ENCODE measurements at places on chromosomes 13 and 19.

DNA sequence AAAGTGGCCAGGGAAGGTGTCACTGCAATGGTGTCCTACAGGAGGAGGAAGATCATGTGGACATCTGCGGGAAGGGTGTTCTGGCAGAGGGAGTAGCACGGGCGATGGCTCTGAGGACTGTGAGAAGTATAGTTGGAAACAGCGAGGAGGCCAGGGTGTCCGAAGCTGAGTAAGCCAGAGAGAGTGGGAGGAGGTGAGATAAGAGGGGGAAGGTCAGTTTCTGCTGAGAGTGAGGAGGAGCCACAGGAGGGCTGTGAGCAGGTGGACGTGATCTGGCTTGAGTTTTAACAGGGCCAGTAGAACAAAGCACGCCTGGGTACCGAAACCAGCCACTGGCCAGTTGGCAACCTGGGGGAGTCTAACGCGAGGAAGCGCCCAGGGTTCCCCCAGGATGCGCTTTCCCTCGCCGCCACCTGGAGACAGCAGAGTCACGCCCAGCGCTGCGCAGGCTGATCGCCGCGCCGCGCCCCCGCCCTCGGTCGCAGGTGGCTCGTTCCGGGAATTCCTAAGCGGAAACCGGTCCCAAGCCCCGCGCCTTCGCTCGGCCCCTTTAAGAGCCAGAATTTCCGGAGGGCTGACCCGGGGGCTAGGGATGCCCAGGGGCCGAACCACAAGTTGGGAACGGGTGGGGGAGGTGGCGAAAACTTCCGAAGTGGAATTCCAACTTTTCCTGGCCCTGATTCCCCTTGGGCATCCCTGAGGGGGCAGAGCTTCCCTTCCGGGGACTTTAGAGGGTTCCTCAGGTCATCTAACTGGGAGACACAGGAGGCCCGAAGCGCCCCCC is 1.1 kb upstream of the LSR start:
- DNase-seq = no peak

- DNase-seq = no peak
Measured at GRCh38 chr13:45141369-45141768, 21.1 kb downstream of the GTF2F2 start.

DNA sequence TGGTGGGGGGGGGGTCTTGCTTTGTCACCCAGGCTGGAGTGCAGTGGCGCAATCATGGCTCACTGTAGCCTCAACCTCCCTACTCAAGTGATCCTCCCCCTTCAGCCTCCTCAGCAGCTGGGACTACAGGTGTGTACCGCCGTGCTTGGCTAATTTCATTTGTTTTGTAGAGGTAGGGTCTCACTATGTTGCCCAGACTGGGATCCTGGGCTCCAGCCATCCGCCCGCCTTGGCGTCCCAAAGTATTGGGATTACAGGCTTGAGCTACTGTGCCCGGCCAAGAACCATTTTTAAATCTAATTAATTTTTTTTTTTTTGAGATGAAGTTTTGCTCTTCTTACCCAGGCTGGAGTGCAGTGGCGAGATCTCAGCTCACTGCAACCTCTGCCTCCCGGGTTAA is 18.2 kb upstream of the JUND start:
- DNase-seq = no peak

- DNase-seq = no peak
Measured at GRCh38 chr19:29645491-29645867, 19.8 kb upstream of the PLEKHF1 start.

DNA sequence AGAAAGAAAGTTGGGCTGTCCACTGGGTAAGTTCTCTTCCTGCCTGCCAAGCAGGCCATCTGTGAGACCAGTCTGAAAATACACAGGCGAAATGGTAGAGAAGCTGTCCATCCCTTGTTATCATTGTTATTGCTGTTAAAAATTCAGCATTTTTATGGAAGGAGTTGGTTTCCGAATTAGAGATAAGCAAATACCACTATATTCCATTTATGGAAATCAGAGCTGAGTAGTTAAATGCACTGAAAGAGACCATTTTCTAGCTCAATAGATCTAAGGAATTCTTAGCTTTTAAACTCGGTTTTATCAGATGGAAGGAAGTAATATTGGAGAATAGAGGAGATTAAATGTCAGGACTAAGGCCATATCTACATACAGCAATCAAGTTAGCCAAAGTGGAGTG is 40.7 kb downstream of the MZT1 start:
- no peak for DNase-seq

DNA sequence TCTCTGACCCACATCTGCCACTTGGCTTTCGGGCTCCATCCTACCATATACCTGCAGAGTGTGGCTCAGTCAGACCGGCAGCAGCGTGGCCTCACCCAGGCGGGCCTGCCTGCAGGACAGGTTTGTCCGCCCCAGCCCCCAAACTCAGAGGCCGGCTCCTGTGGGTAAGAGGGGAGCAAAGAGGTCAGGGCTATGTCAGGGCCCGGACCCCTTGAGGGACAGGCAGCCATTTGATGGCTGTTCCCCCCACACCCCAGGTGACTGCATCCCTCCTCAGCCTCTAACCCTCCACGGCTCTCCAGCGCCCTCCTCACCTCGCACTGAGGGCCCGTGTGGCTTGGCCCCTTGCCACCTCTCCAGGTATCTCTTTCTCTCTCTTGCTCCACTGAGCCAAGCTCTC is 12.3 kb upstream of the ZBTB32 start:
- no peak for DNase-seq

DNA sequence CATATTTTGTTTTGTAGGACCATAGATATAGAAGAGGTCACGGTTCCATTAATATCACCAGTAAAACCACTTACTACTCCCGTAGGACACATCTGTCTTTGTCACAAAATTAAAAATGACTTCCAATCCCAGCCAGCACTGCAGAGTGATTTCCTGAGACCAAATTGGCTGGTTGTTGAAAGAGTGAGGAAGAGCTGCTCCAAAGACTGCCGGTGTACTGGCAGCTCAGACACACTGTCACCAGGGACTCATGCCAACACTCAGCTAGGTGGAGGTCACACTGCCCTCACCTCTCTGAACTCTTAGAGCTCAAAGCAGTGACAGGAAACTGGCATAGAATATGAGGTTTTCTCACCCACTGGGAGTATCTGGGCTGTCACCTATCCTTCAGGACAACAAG is 52.1 kb downstream of the FLT1 start:
- no peak for DNase-seq

DNA sequence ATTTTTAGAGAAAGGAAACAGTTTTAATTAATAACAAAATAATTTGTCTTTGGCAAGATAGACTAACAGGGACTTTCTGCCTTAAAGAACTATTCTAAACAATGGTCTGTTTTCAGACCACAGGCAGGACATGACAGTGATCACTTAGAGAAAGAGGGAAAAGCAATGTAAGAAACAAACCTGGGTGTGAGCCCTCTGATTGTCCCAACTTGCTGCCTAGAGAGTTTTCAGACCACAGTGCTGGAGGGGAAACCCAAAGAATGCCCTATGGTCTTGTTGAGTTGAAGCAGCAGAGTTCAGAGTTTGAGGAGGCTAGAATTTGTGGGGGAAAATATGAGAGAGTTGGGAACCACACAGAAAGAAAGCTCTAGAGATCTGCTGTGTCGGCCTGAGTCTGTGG is 38.1 kb downstream of the DGKH start:
- no peak for DNase-seq

DNA sequence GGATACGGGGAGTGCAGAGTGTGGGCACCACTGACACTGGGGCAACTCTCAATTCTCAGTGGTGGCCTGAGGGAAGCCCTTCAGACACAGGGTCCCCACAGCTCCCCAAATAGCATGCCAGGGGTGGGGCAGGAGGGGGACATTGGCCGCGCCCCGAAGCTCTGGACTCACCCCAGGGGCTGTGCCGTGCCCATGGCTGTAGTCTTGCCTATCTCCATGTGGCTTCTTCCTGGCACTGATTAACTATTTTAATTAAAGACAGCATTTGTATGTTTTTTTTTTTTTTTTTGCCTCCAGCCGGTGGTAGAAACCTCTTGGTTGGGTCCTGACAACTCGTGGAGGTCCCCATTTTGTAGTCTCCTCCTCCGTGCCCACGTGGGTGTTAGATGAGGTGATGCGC is 23.3 kb downstream of the GATAD2A start:
- no peak for DNase-seq

DNA sequence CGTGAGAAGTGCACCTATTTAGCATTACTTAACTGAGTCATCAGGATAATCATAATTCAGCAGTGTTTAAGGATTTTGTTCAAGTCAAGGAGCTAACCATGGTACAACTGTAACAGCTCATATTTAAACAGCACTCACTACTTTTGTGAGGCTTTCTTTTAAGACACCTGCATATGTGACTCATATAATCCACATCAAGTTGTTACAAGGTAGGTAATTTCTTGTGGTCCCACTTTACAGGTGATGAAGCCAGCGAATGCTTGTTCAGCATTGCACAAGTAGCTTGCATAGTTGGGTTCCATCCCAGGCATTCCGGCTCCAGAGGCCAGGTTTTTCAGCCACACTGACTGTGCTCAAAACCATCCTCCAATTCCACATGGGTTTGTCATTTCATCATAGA is 569.2 kb downstream of the MYO16 start:
- no peak for DNase-seq

GRCh38 chr13:22880741-22881720 is 299.7 kb upstream of the SGCG start:
- no peak for DNase-seq

GRCh38 chr13:21233086-21233485 is 56.6 kb downstream of the MRPL57 start:
- no peak for DNase-seq

GRCh38 chr19:38168637-38169036 is 55.4 kb downstream of the DPF1 start:
- no peak for DNase-seq

DNA sequence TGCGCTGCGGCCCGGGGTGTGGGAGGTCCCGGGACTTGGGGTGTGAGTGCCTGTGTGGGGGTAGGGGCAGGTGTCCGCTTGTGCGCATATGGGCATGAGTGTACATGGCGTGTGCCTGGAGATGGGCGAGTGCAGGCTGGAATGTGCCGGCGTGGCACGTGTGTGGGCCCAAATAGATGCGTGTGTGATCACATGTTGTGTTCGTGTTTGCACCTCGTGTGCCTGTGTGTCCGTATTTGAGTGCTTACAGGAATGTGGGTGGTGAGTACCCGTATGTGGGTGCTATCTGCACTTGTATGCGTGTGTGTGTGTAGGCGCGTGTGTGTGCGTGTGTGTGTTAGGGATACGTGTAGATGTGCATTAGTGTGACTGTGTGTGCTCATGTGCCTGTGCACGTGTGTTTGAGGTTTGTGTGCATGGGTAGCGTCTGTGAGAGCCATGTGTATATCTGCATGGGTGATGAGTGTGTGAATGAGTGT is 3.4 kb downstream of the ZNF536 start:
- no peak for DNase-seq

GRCh38 chr19:32550666-32551065 is 30.3 kb upstream of the PDCD5 start:
- no peak for DNase-seq

- no peak for DNase-seq
Measured at GRCh38 chr19:14015524-14016035, 9.5 kb upstream of the RFX1 start.

DNA sequence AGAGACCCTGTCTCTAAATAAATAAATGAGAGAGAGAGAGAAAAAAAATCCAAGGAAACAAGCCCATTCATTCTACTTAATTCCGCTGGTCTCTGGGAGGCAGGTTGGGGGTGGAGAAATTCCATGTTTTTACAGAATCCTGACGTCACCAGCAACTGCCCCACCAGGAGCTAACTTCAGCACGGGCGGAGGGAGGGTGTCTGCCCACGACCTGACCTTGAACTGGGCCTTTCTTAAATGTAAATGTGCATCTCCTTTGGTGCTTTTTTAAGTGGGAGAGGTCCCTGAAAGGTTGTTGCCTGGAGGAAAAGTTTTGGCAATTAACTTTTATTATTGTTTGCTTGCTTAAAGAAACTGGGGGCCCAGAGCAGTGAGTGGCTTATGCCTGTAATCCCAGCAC is 15.5 kb downstream of the KLF2 start:
- DNase-seq = no peak

DNA sequence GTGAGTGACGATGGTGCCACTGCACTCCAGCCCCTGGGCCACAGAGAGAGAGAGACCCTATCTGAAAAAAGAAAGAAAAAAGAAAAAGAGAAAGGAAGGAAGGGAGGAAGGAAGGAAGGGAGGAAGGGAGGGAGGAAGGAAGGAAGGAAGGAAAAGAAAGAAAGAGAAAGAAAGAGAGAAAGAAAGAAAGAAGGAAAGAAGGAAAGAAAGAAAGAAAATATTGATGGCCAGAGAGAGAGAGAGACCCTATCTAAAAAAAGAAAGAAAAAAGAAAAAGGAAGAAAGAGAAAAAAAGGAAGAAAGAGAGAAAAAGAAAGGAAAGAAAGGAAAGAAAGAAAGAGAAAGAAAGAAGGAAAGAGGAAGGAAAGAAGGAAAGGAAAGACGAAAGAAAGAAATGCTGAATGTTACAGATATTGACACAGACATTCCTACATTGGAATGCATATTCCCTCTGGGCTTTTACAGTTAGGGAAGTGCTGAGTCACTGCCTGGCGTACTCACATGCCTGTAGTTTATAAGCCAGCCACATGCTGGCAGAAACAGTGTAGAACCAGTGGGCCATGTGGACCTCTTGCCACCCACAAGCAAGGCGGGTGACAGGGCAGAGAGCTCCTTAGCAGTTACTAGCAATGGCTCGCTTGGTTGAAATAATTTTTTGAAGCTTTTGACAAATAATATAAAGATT is 34.6 kb upstream of the SLC46A3 start:
- peak; percentile 86 for DNase-seq

DNA sequence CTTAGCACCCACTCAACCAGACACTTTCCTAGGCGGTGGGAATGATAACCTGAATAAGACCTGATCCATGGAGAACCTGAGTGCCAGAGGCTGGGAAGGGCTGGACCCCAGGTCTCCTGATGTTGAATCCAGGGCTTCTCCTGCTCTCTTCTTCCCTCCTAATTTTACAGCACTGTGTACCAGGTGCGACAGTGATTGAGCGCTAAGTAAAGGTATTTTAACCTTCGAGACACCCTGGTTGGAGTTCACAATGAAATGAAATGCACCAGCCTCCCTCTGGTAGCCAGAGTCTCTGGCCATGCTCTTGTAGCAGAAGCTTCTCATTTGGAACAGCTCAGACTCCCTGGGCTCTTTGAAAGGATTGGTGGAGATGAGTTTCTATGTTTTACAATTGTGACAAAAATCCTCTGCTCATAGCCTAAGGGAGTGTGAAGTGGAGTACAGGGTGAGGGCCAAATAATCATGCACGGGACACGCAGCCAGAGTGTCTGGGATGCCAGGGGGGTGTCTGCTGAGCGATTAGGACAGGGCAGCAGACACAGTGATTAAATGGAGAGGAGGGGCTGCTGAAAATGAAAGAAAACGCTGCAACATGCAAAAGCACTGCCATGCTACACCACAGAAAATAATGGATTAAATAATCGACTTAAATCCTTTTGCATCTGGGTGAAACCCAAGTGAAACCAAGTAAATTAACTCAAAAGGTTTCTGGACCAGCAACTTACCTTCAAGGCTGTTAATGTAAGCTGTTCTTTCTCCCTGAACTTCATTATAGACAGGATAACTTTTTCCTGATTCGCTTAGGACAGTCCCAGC is 83.8 kb downstream of the FAM216B start:
- no peak for DNase-seq

DNA sequence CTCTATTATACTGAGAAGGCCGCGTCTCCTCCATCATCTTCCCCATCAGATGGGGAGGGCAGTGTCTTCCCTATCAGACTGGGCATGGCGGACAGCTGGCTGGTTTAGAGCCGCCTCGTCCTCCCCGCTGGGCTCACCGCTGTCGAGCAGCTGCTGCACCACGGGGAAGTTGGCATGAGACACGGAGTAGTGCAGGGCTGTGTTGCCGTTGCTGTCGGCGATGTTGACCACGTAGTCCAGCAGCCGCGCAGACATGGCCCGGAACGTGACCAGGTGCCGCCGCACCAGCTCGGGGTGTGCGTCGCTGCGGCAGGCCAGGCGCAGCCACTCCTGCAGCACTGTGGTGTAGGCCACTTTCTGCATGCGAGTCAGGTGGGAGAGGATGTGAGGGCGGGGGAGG is 18.8 kb upstream of the SPC24 start:
- no peak for DNase-seq
